ENCODE measurements at places on chromosomes 12 and 14. TPM values are rescaled to one million over a fixed set of nuclear protein-coding genes. Genes with fewer than 3 reads are reported as not detected.

SERPINA1 gene
- not detected for polyA plus RNA-seq

DNA sequence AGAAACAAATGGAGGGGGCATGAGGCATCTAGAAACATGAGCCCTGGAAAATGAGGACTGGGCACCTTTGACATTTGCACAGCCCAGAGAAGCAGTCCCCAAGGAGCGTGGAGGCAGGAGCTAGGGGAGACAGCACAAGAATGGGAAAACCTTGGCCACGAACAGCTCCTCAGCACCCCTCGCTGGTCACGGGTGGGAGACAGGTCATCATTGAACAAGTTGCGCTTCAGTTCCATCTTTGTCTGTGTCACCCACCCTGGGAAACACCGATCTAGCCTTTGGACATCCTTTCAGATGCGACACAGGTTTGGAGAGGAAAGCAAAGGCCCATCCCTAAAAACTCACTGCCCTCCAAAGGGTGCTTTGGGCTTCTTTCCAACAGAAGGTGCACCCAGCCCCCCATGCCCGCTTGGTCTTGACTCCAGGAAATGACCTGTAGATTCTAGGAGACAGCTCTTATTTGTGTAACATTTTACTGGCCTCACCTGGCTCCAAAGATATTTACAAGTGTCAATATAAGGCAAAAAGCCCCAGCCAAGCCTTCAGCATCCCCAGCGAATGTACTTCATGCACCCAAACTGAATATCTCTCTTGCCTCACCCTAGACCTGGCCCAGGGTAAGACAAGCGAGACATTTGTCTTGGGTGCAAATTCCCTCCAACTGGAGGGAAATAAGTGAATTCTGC lies 28.8 kb upstream of the CLMN start:
- no peak for DNase-seq

DNA sequence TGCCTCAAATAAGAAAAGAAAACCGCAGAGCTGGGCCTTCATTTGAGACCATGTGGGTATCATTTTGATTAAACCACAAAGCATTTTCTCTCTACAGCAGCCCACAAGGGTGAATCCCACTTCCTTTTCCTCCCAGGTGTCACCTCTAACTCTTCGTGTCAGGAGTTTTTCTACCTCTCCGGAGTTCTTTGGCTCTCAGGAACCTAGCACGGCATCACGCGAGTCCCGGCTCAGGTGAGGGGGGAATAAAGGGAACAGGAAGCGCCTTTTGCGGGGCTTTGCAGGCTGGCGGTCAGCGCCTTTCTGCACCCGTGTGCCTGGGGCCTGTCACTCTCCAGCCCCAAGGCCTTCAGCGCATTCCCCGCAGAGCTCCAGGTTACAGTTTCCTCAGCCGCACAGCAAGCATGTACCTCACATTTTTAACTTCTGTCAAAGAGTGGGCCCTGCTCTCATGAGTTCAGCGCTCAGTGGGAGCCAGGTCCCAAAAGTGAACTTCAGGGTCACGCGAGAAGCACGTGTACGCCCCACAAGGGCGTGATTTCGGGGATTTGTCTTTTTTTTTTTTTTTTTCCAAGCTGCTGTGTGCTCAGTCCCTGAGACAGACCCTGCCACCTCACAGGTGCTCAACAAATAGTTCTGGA lies 740 bp upstream of the PRPF40B start:
- DNase-seq: peak; percentile 65

DNA sequence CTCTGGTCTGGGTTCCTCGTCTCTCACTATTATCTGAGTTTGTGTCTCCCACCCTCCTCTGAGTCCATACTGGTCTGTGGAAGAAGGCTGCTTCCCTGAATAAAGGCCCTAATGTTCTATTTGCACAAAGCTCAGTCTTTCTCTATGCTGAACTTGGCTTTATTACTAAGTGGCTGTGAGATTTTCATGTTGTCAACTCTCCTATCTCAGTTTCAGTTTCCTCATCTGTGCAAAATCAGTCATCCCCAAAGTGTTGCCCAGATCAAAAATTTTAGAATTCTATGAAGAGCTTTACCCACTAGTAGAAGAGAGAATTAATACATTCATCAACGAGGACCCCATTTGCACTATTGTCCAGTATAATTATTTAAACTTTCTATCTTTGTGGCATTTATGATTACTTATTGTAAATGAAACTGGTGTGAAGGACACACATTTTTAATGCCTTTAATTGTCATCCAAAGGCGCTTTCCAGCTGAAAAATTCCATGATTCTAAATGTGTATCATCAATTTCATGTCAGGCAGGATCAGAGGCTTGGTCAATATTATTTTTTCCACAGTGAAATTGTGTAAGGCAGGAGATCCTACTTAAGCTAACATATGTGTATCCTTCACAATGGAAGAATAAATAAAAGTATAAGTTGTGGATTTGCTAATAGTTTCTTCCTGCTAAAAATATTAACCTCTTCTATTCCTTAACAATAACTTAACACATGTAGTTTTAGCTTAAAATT lies 79.1 kb upstream of the EEA1 start:
- no peak for DNase-seq

DNA sequence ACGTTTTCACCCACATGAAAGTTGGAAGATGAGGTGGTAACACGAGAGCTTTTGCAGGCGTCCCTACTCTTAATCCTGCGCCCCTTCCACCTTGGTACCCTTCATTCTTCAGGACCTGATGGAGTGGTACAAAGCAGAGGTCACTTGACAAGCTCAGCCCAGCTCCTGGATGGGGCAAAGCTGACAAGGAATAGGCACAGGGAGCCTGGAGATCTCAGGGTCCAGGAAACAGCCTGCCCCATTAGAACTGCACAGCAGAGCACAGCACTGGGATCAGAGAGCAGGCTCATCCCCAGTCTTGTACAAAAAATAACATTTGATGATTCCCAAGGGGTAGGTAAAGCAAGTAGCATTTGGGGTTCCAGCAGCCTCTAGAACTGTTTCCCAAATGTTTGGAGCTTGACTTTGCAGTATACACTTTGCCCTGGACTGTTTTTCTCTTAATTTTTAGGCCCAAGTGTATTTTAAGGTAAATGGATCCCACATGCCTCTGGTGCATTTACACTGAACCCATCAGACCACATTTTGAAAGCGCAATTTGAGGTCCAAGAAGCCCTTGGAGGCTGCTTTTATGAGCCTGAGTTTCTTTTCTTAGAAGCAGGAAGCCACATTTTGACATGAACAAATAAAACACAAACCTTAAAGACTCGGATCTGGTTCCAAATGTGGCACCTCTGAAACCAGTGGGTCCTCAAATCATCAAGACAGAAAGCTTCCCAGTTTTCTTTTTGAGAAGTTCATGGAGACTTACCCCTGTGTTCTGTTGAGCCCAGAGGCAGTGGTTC lies 633 bp downstream of the TC2N start:
- DNase-seq: no peak

DNA sequence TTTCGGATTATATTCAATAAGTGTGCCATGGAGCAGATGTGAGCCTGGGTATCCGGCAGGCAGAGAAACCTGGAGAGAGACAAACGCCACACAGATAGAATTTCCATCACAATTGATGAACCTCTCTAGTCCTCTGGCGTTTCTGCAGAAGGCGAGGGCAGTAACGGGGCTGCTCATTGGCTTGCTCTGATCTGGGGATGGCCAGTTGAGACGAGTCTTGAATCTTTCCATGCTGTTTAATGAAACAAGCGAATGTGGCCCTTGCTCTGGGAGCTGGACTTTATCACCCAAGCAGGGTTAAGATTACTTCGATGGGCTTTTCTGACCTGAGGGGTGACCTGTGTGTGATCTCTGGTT lies 42.4 kb upstream of the CLMN start:
- no peak for DNase-seq

DNA sequence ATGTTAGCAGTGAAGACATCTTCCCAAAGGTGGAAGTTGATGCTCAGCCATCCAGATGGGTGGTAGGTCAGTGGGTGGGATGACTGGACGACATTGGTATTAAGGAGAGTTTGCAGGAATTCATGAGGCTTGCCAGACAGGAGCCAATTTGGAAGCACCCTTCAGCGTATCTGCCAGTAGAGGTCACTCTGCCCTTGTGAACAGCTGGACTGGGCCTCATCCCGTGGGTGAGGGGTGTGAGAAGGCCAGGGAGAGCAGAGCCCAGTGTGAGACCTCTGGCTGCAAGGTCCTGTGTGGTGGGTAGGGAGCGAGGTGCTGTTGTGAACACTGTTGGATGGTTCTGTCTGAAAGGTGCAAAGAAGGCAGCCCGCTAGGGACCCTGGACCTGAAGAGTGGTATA lies 37.7 kb downstream of the SLC5A8 start:
- DNase-seq: no peak

Data from CD8-positive, alpha-beta memory T cell (primary cell).